ENCODE measurements at places on chromosomes 2 and 18. TPM values are rescaled to one million over a fixed set of nuclear protein-coding genes. Genes with fewer than 3 reads are reported as not detected.

DNA sequence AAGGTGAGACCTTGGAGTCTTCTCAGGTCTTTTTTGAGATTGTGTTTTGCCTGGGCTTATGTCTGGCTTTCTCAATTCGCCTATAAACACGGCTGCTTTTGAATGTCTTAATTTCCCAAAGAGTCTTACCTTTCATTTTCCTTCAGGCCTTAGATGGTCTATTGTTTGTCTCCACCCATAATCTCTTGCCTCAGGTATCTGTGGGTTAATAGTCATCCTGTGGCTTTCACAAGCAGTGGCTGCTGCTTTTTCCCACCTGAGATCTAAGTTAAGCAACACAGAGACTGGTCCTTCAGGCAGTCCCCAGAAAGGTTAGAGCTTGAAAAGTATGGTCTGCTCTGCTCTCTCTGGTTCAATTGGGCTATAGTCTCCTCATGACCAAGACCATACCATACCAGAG lies 275.3 kb downstream of the INSIG2 start:
- H3K36me3 ChIP-seq: no peaks in the 10 kb centered on the region
- H3K27me3 ChIP-seq: no peaks in the 10 kb centered on the region
- no peak overlapping the region for H3K4me3 ChIP-seq
- no peak for DNase-seq

DNA sequence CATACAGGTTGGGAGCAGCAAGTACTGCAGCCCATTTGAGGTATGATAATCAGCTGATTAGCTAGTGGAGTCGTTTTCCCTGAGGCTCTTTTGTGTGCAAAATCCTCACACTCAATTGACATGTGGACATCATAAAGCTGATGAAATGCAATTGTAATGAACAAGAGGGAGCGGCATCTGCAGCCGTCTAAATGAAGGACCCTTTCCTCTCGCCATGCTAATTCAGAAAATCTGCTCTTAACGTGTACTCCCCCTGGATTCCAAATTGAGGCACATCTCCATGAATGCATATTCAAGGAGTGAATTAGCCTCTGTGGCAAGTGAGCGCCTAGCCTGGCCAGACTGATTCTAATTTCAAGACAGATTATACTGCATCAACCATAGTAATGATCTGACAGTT lies 260.9 kb upstream of the ATP5MC3 start:
- no peaks in the 10 kb centered on the region for H3K27me3 ChIP-seq
- H3K27ac ChIP-seq: no peak overlapping the region
- no peaks in the 10 kb centered on the region for H3K36me3 ChIP-seq

GRCh38 chr18:3889121-3889520 lies 439.1 kb downstream of the TGIF1 start:
- H3K4me3 ChIP-seq: no peak overlapping the region
- H3K4me1 ChIP-seq: peaks cover 4% of the 10 kb centered on the region
- no peaks in the 10 kb centered on the region for H3K27me3 ChIP-seq

GRCh38 chr18:48348739-48349138 lies 60.4 kb downstream of the ZBTB7C start:
- no peaks in the 10 kb centered on the region for H3K36me3 ChIP-seq
- DNase-seq: no peak
- H3K4me1 ChIP-seq: no peaks in the 10 kb centered on the region
- no peak overlapping the region for H3K27ac ChIP-seq
- H3K27me3 ChIP-seq: peaks cover 9% of the 10 kb centered on the region

GRCh38 chr2:120617055-120617454 lies 118.6 kb upstream of the GLI2 start:
- peaks cover 50% of the 10 kb centered on the region for H3K4me1 ChIP-seq
- H3K27me3 ChIP-seq: no peaks in the 10 kb centered on the region
- H3K4me3 ChIP-seq: no peak overlapping the region
- H3K27ac ChIP-seq: peak overlapping the region; percentile 39
- no peaks in the 10 kb centered on the region for H3K36me3 ChIP-seq
- DNase-seq: peak; percentile 77

DNA sequence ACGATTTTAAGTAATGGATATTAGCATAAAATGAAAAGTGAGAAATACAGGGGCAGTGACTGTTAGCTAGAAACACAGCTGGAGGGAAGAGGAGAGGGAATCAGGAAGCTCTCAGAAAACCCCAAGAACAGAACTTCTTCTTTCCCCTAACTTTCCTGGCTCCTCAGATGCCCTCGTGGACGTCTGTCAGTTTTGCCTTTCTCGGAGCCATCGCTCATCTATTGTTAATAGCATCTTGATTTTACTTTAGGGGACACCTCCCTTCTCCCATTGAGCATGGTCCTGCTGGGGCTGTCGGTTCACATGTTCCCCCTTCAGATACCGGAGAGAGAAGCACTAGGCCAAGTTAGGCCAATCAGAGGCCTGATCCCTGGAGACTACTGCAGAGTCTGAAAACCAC lies 2.3 kb upstream of the PLEK start:
- no peak overlapping the region for H3K4me3 ChIP-seq
- no peaks in the 10 kb centered on the region for H3K36me3 ChIP-seq
- no peak for DNase-seq
- H3K27me3 ChIP-seq: no peaks in the 10 kb centered on the region
- H3K4me1 ChIP-seq: peaks cover 1% of the 10 kb centered on the region
- H3K27ac ChIP-seq: no peak overlapping the region

- no peak for DNase-seq
- peaks cover 3% of the 10 kb centered on the region for H3K27me3 ChIP-seq
- H3K4me1 ChIP-seq: no peaks in the 10 kb centered on the region
Measured at GRCh38 chr18:79542876-79543750, 136.5 kb upstream of the CTDP1 start.

DNA sequence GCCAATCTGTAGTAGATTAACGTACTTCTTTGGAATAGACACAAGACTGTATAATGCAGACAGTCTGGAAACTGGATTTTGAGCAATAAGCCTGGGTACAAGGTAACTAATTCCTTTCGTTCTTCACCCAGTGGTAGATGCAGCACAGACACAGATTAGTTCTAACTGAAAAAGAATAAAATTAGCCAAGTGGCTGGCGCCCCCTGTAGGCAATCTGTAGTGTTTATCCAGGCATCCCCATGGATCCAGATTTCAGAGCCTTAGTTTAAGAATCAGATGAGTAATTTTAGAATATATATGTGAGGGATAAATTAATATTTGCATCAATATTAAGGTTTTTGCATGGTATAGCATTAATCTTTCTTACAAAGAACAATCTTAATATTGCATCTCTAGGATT lies 563.9 kb downstream of the DCC start:
- H3K36me3 ChIP-seq: no peaks in the 10 kb centered on the region
- H3K27ac ChIP-seq: no peak overlapping the region
- H3K27me3 ChIP-seq: no peaks in the 10 kb centered on the region

GRCh38 chr2:180614776-180615175 lies 365.6 kb upstream of the UBE2E3 start:
- peaks cover 2% of the 10 kb centered on the region for H3K4me1 ChIP-seq
- H3K36me3 ChIP-seq: no peaks in the 10 kb centered on the region
- no peak overlapping the region for H3K27ac ChIP-seq
- no peak for DNase-seq

DNA sequence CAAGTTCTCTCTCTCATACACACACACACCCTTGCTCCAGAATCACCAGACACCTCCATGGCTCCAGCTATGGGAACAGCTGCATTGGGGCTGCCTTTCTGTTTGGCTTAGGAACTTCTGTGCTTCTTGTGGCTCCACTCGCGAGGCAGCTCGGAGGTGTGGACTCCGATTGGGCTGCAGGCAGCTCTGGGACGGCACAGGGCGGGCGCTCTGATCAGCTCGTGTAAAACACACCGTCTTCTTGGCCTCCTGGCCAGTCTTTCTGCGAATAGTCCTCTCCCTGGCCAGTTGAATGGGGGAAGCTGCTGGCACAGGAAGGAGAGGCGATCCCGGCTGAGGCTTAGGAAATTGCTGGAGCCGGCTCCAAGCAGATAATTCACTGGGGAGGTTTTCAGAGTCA lies 22.4 kb downstream of the FOSL2 start:
- peaks cover 94% of the 10 kb centered on the region for H3K36me3 ChIP-seq
- no peaks in the 10 kb centered on the region for H3K27me3 ChIP-seq
- peak overlapping the region; percentile 49 for H3K27ac ChIP-seq
- no peak overlapping the region for H3K4me3 ChIP-seq
- no peak for DNase-seq

GRCh38 chr18:75035928-75036327 lies 173.0 kb downstream of the PTGR3 start:
- H3K4me3 ChIP-seq: no peak overlapping the region
- no peak overlapping the region for H3K27ac ChIP-seq
- H3K4me1 ChIP-seq: no peaks in the 10 kb centered on the region
- no peaks in the 10 kb centered on the region for H3K36me3 ChIP-seq
- DNase-seq: no peak

GRCh38 chr2:68292108-68292710 lies 27.5 kb downstream of the CNRIP1 start:
- no peaks in the 10 kb centered on the region for H3K36me3 ChIP-seq
- DNase-seq: no peak
- H3K4me1 ChIP-seq: peaks cover 12% of the 10 kb centered on the region
- no peaks in the 10 kb centered on the region for H3K27me3 ChIP-seq
- no peak overlapping the region for H3K27ac ChIP-seq
- no peak overlapping the region for H3K4me3 ChIP-seq

- no peaks in the 10 kb centered on the region for H3K36me3 ChIP-seq
- H3K4me3 ChIP-seq: no peak overlapping the region
- no peaks in the 10 kb centered on the region for H3K27me3 ChIP-seq
- peak; percentile 21 for DNase-seq
Measured at GRCh38 chr18:54888933-54889332, 60.7 kb downstream of the RAB27B start.

The SLC9A4 gene
- total RNA-seq: not detected

The C2orf66 gene
- 0.36 TPM for total RNA-seq

The TUBB8B gene
- not detected for total RNA-seq

The MAP3K19 gene
- not detected for total RNA-seq

All from osteoblast (primary cell).